ENCODE measurements at places on chromosomes 3 and 15. TPM values are rescaled to one million over a fixed set of nuclear protein-coding genes. Genes with fewer than 3 reads are reported as not detected.
A peak's percentile ranks its signal among the peaks of the same experiment; 100 is the strongest.

Gene VPS33B
- total RNA-seq = 26.2 TPM

DNA sequence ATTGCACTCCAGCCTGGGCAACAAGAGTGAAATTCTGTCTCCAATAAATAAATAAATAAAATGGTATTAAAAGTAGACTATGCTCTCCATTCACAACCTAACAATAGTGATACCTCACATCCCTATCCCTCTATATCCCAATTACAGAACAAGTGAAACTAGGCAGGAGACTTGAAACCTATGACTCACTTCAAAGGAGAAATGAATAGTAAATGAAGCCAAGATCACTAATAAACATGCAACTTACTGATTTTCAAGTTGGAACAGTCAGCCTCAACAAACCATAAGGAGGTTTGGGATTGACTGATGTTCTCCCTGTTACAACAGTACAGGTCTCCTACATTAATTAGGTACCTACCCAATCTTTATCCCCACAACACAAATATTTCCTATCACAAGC, 103.4 kb downstream of the GSK3B start:
- H3K4me3 ChIP-seq = no peak overlapping the region
- H3K27me3 ChIP-seq = no peaks in the 10 kb centered on the region
- H3K27ac ChIP-seq = no peak overlapping the region

Gene SLC2A2
- not detected for total RNA-seq

DNA sequence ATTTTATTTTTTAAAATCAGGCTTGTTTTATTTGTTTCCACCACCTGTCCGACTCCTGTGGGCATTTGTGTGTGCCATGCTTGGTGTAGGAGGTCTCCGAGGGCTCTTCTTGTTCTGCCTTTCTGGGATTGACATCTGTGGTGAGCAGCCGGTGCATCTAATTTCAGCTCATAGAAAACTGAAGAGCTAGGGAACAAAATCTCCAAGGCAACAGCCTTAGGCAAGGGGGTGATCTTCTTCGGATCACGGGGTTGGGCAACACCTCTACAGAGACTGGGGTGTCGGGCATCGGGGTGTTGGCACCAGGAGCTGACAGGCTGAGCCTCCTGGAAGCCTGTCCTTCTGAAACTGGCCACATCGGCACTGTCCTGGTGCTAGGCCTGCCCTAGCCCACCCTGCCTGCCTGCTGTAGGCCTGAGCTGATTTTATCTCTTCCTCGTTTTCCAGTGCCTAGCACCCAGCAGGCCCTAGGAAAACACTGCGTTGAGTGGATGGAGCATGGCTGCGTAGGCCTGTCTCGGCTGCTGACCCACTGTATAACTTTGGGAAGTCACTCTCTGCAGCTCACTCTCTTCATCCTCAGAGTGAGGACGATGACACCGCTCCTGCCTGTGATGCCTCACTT, 10.3 kb downstream of the CHCHD6 start:
- no peaks in the 10 kb centered on the region for H3K27me3 ChIP-seq
- H3K27ac ChIP-seq = no peak overlapping the region
- no peak overlapping the region for H3K4me3 ChIP-seq
- H3K4me1 ChIP-seq = no peaks in the 10 kb centered on the region

Gene TOP2B
- 139 TPM for total RNA-seq

DNA sequence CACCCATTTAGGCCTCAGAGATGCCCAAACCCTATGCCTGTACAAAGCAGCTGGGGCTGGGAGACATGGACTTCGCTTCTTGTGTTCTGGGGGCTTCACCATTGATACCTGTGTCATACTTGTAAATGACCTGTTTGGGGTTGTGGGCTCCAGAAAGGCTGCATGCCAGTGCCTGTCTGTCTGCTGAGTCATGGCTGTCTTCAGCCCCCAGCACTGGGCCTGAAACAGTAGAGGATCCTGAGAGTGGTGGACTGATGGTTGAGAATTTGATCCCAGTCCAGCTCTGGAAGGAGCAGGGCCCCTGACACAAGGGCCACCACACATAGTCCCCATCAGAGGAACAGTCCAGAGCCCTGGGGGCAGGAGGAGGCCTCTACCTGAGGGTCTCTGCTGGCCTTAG, 24.6 kb upstream of the APEH start:
- no peak overlapping the region for H3K27ac ChIP-seq
- H3K4me3 ChIP-seq = no peak overlapping the region
- H3K27me3 ChIP-seq = no peaks in the 10 kb centered on the region
- H3K4me1 ChIP-seq = peaks cover 3% of the 10 kb centered on the region
- no peaks in the 10 kb centered on the region for H3K36me3 ChIP-seq

DNA sequence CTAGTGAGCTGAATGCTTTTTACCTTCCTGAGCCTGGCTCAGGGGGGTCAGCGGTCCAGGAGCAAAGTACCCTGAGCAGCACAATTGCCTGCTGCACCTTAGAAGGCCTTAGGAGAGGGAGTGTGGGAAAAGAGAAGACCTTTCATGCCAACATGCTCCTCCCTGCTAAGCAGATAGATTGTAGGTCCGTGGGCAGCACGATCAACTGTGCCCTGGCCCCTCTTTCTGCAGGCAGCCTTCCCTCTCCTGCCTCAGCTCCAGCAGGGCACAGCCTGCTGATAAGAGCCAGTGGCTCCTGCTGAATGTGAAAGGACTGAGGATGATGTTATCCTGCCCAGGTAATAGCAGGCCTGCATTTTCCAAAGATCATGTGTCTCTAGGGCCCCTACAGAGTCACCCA, 4.1 kb downstream of the CORO2B start:
- H3K4me3 ChIP-seq = no peak overlapping the region
- peaks cover 5% of the 10 kb centered on the region for H3K4me1 ChIP-seq
- H3K27me3 ChIP-seq = peaks cover 29% of the 10 kb centered on the region
- no peaks in the 10 kb centered on the region for H3K36me3 ChIP-seq
- DNase-seq = no peak

Gene OR5K2
- not detected for total RNA-seq

DNA sequence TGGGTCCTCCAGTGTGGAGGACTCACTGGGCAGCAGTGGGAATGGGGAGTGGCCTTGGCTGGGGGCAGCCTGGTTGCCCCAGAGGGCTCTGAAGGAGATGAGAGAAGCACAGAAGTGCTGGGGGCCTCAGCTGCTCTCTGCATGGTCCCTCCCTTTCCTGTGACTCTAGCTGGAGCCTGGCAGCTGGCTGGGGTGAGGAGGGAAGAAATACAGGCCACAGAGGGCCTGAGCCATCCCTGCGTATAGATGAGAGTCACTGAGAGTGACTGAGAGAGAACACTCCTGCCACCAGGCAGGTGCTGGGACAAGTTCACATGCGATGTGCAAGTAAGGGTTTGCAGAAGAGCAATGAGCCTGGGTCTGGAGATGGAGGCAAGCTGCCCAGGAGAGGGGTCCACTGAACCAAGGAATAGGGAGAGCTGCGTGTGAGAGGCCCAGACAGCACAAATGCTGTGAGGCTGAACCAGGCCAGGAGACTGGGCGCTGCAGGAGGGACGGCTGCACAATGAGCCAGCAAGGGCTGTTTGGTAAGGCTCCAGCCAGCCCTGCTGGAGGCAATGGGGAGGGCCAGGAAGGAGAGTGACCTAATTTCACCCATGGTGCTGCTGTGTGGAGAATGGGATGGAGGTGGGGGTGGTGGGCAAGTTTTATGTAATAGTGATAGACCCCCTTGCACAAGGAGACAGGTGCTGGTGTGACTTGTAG, 87.2 kb downstream of the CLSTN2 start:
- DNase-seq = no peak
- H3K4me1 ChIP-seq = no peaks in the 10 kb centered on the region
- no peak overlapping the region for H3K4me3 ChIP-seq
- no peaks in the 10 kb centered on the region for H3K36me3 ChIP-seq
- no peak overlapping the region for H3K27ac ChIP-seq

DNA sequence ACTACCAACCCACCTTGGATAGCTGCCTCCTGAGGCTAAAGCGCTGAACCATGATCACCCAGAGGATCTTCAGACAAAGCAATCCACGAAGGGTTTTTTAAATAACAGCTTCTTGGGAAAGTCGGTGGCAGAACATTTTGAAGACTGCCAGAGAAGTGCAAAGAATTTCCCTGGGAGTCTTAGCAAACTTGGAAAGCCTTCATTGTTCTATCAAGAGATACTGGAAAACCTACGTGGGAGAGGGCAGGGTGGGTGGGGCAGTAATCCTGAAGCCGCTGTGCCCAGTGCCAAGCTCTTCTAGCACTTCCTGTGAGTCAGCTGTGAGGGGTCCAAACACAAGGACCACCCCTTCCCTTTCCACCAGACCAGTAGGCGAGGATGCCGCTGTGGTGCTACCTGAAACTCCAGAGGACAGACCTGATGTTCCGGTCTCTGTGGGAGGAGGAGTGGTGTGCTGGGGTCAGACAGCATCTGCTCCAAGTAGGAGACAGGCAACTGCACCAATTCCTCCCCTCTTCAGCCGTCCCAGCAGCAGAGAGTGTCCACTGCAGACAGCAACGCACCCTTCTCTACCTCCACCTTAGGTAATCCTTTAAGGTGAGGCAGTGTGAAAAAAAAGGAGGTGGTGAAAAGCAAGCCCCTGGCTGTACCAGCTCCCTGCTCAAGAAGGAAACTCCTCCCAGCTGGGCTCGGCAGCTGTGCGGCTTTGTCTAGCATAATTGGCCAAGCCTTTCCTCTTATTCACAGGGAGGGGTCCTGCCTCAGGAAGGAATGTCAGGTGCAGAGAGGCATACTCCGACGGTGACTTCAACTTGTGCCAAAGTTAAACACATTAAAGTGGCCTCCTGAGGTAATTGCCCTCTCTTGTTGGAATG, 99.0 kb downstream of the TMCC1 start:
- DNase-seq = peak; percentile 31
- H3K36me3 ChIP-seq = no peaks in the 10 kb centered on the region
- peaks cover 13% of the 10 kb centered on the region for H3K4me1 ChIP-seq
- peak overlapping the region; percentile 43 for H3K4me3 ChIP-seq
- H3K27me3 ChIP-seq = no peaks in the 10 kb centered on the region
- H3K27ac ChIP-seq = no peak overlapping the region

DNA sequence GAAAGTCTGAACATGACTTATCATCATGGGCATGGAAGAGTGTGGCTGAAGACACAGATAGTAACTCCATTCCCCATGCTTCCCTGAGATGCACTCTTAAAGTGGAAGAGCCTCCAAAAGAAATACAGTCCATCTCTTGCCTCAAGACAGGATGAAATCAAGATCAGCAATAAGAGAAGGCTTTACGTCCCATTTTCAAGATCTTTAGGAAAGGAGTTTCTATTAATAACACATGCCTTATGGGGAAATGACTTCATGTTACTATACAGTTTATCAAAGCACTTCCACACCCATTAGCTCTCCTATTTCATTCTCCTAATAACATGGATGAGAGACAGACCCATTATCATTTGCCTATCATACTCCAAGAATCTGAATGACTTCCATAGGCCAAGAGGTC, 6.1 kb upstream of the KBTBD12 start:
- no peak for DNase-seq
- H3K27ac ChIP-seq = no peak overlapping the region
- no peak overlapping the region for H3K4me3 ChIP-seq
- H3K36me3 ChIP-seq = no peaks in the 10 kb centered on the region

- H3K36me3 ChIP-seq = no peaks in the 10 kb centered on the region
- no peak overlapping the region for H3K4me3 ChIP-seq
- no peaks in the 10 kb centered on the region for H3K4me1 ChIP-seq
- no peak for DNase-seq
- H3K27ac ChIP-seq = no peak overlapping the region
Measured at GRCh38 chr3:132981719-132982118, 56.5 kb upstream of the TMEM108 start.

DNA sequence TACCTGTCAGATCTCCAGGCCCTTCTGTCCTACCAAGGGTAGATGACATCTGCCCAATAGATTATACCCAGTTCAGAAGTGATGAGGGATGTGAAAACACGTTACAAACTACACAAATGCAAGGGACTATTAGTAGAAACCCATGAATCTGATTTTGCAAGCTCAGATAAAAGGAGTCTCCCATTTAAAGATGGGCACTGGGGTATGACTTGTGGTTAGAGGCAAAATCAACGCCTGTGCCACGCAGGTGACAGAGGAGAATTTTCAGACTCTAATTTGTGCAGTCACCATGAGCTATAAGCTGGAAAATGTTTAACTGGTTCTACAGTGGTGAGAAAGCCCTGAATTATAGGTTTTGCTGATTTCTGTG, 184.4 kb upstream of the LPP start:
- peaks cover 5% of the 10 kb centered on the region for H3K36me3 ChIP-seq
- H3K4me3 ChIP-seq = no peak overlapping the region
- H3K27me3 ChIP-seq = no peaks in the 10 kb centered on the region
- DNase-seq = no peak
- no peak overlapping the region for H3K27ac ChIP-seq

- no peaks in the 10 kb centered on the region for H3K27me3 ChIP-seq
- H3K27ac ChIP-seq = peak within 1 kb of the TSS; percentile 87
- peak; percentile 91 for DNase-seq
Measured at GRCh38 chr3:138594150-138594934, at the start of gene CEP70. Gene CEP70, minus strand, starts transcription at chr3:138594260. Its CDS starts 21,333 bp downstream, at chr3:138572927.

DNA sequence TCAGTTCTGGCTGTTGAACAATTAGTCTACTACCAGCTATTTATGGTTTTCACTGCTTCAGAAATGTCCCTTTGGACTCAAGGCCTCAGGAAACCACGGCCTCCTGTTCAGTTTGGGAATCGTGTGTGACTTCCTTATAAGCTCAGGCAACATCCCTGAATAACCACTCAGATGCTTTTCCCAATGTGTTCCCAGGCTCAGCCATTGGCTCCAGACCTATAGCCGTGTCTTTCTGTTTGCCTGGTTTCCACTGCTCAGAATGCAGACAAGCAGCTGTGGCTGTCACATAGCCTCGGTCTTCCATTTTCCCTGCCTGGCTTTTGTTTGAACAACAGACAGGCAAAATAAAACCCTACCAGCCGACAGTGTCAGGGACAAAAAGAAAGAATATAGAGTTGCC, 63.2 kb upstream of the ATP2B2 start:
- no peaks in the 10 kb centered on the region for H3K4me1 ChIP-seq
- no peak for DNase-seq
- H3K4me3 ChIP-seq = no peak overlapping the region
- H3K27me3 ChIP-seq = peaks cover 11% of the 10 kb centered on the region
- no peaks in the 10 kb centered on the region for H3K36me3 ChIP-seq

Gene MYLK
- total RNA-seq = 0.11 TPM

GRCh38 chr15:46316024-46316423, 681.2 kb downstream of the SQOR start:
- H3K36me3 ChIP-seq = no peaks in the 10 kb centered on the region
- DNase-seq = no peak
- H3K4me1 ChIP-seq = no peaks in the 10 kb centered on the region
- H3K4me3 ChIP-seq = no peak overlapping the region

Gene LMOD3
- total RNA-seq = not detected

Data from activated naive CD8-positive, alpha-beta T cell treated with anti-CD3 and anti-CD28 coated beads, Interleukin-2, amount 10 ng/mL, durations not matched to agents 7 days and 5 days (primary cell).